ENCODE measurements at places on chromosomes 3 and 15. TPM values are rescaled to one million over a fixed set of nuclear protein-coding genes. Genes with fewer than 3 reads are reported as not detected.

FANCD2OS gene
- not detected for total RNA-seq

MESP2 gene
- 0.42 TPM for total RNA-seq

TRIM42 gene
- not detected for total RNA-seq

SPINK8 gene
- total RNA-seq = not detected

RAP2B gene
- 7.9 TPM for total RNA-seq

AHSG gene
- total RNA-seq = 0.11 TPM

EXD1 gene
- not detected for total RNA-seq

ARPC4 gene
- 158 TPM for total RNA-seq

SMAD6 gene
- 26.9 TPM for total RNA-seq

PROK2 gene
- not detected for total RNA-seq

IL5RA gene
- total RNA-seq = not detected

CHRNB4 gene
- 1.6 TPM for total RNA-seq

MST1R gene
- 8.3 TPM for total RNA-seq

CLDN1 gene
- total RNA-seq = 22.6 TPM

SEMA3F gene
- 11.5 TPM for total RNA-seq

GALNT15 gene
- total RNA-seq = not detected

TMEM40 gene
- total RNA-seq = 0.27 TPM

COL6A5 gene
- total RNA-seq = not detected

DPH3 gene
- 21.2 TPM for total RNA-seq

SLC28A2 gene
- total RNA-seq = not detected
